ENCODE measurements at places on chromosomes 11 and 22. TPM values are rescaled to one million over a fixed set of nuclear protein-coding genes. Genes with fewer than 3 reads are reported as not detected.
A peak's percentile ranks its signal among the peaks of the same experiment; 100 is the strongest.

The C11orf86 gene
- not detected for total RNA-seq

- H3K36me3 ChIP-seq: no peaks in the 10 kb centered on the region
- no peak overlapping the region for H3K27ac ChIP-seq
- peaks cover 13% of the 10 kb centered on the region for H3K4me1 ChIP-seq
- DNase-seq: no peak
- H3K4me3 ChIP-seq: no peak overlapping the region
- no peaks in the 10 kb centered on the region for H3K27me3 ChIP-seq
Measured at GRCh38 chr11:19576054-19576453, 136.6 kb upstream of the NAV2 start.

DNA sequence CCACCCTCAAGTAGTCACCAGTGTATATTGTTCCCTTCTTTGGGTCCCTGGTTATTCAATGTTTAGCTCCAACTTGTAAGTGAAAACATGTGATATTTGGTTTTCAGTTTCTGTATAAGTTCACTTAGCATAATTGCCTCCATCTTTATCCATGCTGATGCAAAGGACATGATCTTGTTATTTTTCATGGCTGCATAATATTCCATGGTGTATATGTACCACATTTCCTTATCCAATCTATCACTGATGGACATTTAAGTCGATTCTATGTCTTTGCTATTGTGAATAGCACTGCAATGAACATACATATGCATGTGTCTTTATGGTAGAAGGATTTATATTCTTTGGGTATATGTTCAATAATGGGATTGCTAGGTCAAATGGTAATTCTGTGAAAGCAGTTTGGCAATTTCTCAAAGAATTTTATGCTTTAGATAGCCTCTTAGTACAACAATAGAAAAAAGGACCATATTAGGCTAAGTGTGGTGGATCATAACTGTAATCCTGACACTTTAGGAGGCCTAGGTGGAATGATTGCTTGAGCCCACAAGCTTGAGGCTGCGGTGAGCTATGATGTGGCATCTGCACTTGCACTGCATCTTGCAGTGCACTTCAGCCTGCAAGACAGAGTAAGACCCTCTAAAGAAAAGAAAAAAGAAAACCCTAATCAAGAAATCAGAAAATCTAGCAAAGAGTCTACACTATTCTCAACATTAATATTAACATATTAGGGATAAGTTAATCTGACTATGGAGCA is 468.5 kb upstream of the FAT3 start:
- no peaks in the 10 kb centered on the region for H3K36me3 ChIP-seq
- no peaks in the 10 kb centered on the region for H3K4me1 ChIP-seq
- DNase-seq: no peak
- no peak overlapping the region for H3K27ac ChIP-seq
- H3K4me3 ChIP-seq: no peak overlapping the region

The BRSK2 gene
- total RNA-seq: 72.5 TPM

- H3K27me3 ChIP-seq: no peaks in the 10 kb centered on the region
- no peaks in the 10 kb centered on the region for H3K36me3 ChIP-seq
- H3K4me1 ChIP-seq: peaks cover 32% of the 10 kb centered on the region
- no peak overlapping the region for H3K27ac ChIP-seq
- DNase-seq: no peak
Measured at GRCh38 chr11:65915101-65915820, 3.6 kb downstream of the C11orf68 start.

DNA sequence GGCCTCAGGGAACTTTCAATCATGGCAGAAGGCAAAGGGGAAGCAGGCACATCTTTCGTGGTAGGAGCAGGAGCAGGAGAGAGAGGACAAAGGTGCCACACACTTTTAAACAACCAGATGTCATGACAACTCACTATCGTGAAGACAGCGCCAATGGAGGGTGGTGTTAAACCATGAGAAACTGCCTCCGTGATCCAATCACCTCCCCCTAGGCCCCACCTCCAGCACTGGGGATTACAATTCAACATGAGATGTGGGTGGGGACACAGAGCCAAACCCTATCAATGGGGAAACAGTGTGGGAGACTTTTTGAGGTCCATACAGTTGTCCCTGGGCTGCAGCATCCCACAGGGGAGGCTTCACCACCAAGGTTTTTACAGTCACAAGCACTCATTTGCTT is 41.9 kb upstream of the CFAP300 start:
- H3K4me1 ChIP-seq: no peaks in the 10 kb centered on the region
- H3K27me3 ChIP-seq: no peaks in the 10 kb centered on the region
- H3K36me3 ChIP-seq: no peaks in the 10 kb centered on the region
- DNase-seq: no peak
- no peak overlapping the region for H3K4me3 ChIP-seq

DNA sequence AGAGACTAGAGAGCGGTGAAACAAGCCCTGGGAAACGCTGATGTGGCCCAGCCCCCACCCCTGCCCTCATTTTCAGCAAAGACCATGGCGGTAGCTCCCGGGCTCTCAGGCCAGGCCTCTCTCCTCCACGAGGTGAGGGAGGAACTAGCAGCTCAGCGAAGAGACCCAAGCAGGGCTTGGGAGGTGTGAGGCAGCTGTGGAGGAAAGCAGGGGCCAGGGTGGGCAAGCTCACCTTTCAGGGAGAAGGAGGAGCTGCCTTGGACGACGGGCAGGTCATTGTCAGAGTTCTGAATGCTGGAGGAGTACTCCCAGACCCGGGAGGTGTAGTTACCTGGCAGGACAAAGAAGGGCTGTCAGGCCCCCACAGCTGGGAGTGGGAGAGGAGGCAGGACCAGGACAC is 19.9 kb downstream of the TRIM29 start:
- peaks cover 3% of the 10 kb centered on the region for H3K27me3 ChIP-seq
- no peaks in the 10 kb centered on the region for H3K36me3 ChIP-seq
- no peak overlapping the region for H3K27ac ChIP-seq
- no peak overlapping the region for H3K4me3 ChIP-seq
- peaks cover 7% of the 10 kb centered on the region for H3K4me1 ChIP-seq
- DNase-seq: no peak

The CCDC15 gene
- total RNA-seq: 6.1 TPM

GRCh38 chr22:20867179-20868024 is 8.6 kb downstream of the SNAP29 start:
- DNase-seq: no peak
- H3K27me3 ChIP-seq: no peaks in the 10 kb centered on the region
- peaks cover 3% of the 10 kb centered on the region for H3K36me3 ChIP-seq
- no peak overlapping the region for H3K27ac ChIP-seq

DNA sequence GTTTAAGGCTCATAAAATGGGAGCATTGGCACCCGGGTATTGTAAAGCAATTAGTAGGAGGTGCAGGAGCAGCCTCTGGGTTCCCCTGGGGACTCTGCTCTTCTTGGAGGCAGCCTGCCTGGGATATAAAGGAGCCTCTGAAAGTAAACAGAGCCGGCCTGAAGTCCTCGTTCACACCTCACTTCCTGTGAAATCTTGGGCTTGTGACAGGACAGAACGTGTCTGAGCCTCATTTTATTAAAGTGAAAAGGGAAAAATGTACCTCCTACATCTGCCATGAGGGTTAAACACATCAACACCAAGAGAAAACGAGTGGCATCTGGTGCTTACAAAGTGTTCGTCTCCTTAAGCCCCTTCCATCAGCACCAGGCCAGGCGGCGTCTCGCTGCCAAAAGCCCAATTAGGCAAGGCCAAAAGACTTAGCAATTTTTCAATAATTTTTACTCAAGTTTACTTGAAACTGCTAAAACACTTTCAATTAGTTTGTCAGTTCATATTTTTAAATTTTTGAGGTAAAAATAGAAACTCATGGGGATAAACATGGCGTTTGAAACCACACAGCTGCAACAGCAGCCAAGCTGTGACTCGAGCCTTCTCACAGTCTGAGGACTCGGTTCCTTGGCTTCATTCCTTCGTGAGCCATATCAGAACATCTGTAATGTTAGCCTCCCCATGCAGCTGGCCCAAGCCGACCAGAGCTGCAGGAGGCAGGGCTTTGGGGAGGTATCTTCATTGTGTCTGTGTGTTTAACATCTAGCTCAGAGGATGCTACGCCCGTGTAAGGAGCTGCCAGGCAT is 33.6 kb downstream of the MAP6 start:
- H3K27me3 ChIP-seq: no peaks in the 10 kb centered on the region
- H3K27ac ChIP-seq: no peak overlapping the region
- peaks cover 67% of the 10 kb centered on the region for H3K4me1 ChIP-seq
- no peaks in the 10 kb centered on the region for H3K36me3 ChIP-seq
- H3K4me3 ChIP-seq: no peak overlapping the region

The NRIP3 gene
- total RNA-seq: 1.7 TPM

GRCh38 chr22:34992672-34993071 is 73.3 kb upstream of the ISX start:
- H3K4me1 ChIP-seq: peaks cover 1% of the 10 kb centered on the region
- no peaks in the 10 kb centered on the region for H3K36me3 ChIP-seq
- DNase-seq: no peak
- H3K4me3 ChIP-seq: no peak overlapping the region
- H3K27me3 ChIP-seq: peaks cover 13% of the 10 kb centered on the region
- H3K27ac ChIP-seq: no peak overlapping the region

The NXPE2 gene
- total RNA-seq: 0.26 TPM

GRCh38 chr22:30841273-30841672 is 127.3 kb downstream of the MORC2 start:
- DNase-seq: no peak
- no peaks in the 10 kb centered on the region for H3K4me1 ChIP-seq
- H3K4me3 ChIP-seq: no peak overlapping the region
- peaks cover 5% of the 10 kb centered on the region for H3K27me3 ChIP-seq
- no peaks in the 10 kb centered on the region for H3K36me3 ChIP-seq
- H3K27ac ChIP-seq: no peak overlapping the region

The RAG2 gene
- not detected for total RNA-seq

The UBQLNL gene
- total RNA-seq: 0.09 TPM

GRCh38 chr11:61971248-61972111 is 4.0 kb upstream of the FTH1 start:
- H3K4me3 ChIP-seq: peak overlapping the region; percentile 58
- peaks cover 50% of the 10 kb centered on the region for H3K4me1 ChIP-seq
- peak; percentile 71 for DNase-seq
- no peaks in the 10 kb centered on the region for H3K27me3 ChIP-seq
- peaks cover 3% of the 10 kb centered on the region for H3K36me3 ChIP-seq

The TOM1 gene
- total RNA-seq: 24.7 TPM

DNA sequence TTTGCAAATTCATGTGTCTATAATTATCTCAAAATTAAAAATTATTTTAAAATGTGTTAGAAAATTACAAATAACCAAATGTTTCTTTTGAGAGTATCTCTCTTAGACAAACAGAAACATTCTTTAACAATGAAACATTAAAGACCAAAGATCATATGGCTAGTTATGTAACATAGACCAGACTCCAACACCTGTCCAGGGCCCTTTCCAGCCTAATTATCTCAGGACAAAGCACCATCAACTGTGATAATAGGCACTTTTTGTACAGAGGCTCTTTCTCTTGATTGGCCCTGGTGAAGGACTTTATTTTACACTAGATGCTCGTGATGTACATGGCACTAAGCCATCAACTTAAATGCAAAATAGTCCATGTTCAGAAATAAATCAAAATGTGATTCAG is 5.0 kb upstream of the PLEKHA7 start:
- H3K4me3 ChIP-seq: no peak overlapping the region
- H3K4me1 ChIP-seq: peaks cover 8% of the 10 kb centered on the region
- DNase-seq: no peak
- no peak overlapping the region for H3K27ac ChIP-seq
- peaks cover 67% of the 10 kb centered on the region for H3K27me3 ChIP-seq
- H3K36me3 ChIP-seq: no peaks in the 10 kb centered on the region

The DUSP8 gene
- 10.1 TPM for total RNA-seq

DNA sequence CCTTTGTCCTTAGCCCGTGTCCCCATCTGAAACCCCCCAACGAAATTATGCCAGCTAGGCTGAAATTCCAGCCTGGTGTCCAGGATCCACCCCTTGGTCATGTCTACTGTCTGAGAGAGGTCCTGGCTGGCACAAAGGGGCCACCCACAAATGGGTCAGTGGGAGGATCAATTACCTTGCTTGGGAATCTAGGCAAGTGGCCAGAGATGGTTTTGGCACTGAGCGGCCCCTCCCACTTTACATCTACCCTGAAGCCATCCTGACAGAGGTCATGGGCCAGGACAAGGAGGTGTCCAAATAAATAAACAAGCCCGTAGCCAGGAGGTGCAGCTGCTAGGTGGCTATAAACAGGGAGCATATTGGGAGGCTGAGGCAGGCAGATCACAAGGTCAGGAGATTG is 311.5 kb downstream of the MN1 start:
- peaks cover 35% of the 10 kb centered on the region for H3K4me1 ChIP-seq
- H3K36me3 ChIP-seq: no peaks in the 10 kb centered on the region
- no peak overlapping the region for H3K27ac ChIP-seq
- DNase-seq: no peak
- H3K27me3 ChIP-seq: peaks cover 6% of the 10 kb centered on the region

The TRIM51 gene
- total RNA-seq: not detected

GRCh38 chr22:35978889-35979288 is 49.7 kb downstream of the RBFOX2 start:
- no peaks in the 10 kb centered on the region for H3K36me3 ChIP-seq
- no peak overlapping the region for H3K4me3 ChIP-seq
- H3K4me1 ChIP-seq: peaks cover 44% of the 10 kb centered on the region
- no peak overlapping the region for H3K27ac ChIP-seq
- no peak for DNase-seq

- H3K4me3 ChIP-seq: no peak overlapping the region
- peaks cover 76% of the 10 kb centered on the region for H3K4me1 ChIP-seq
- no peaks in the 10 kb centered on the region for H3K27me3 ChIP-seq
Measured at GRCh38 chr11:57776577-57777210, 15.1 kb downstream of the CTNND1 start.

DNA sequence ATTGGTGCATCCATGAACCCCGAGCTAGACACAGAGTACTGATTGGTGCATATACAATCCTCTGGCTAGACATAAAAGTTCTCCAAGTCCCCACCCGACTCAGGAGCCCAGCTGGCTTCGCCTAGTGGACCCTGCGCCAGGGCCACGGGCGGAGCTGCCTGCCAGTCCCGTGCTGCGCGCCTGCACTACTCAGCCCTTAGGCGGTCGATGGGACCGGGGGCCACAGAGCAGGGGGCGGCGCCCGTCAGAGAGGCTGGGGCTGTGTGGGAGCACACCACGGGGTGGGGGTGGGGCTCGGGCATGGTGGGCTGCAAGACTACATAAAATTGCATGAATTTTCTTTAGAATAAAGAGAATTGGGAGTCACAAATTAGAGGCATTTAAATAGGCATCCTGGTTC is 248.6 kb downstream of the TMEM135 start:
- H3K27me3 ChIP-seq: no peaks in the 10 kb centered on the region
- peaks cover 8% of the 10 kb centered on the region for H3K36me3 ChIP-seq
- no peak overlapping the region for H3K27ac ChIP-seq

The XKR3 gene
- total RNA-seq: not detected

- H3K27me3 ChIP-seq: no peaks in the 10 kb centered on the region
- H3K4me3 ChIP-seq: no peak overlapping the region
- H3K4me1 ChIP-seq: peaks cover 11% of the 10 kb centered on the region
Measured at GRCh38 chr22:31120230-31120629, 2.5 kb upstream of the INPP5J start.

DNA sequence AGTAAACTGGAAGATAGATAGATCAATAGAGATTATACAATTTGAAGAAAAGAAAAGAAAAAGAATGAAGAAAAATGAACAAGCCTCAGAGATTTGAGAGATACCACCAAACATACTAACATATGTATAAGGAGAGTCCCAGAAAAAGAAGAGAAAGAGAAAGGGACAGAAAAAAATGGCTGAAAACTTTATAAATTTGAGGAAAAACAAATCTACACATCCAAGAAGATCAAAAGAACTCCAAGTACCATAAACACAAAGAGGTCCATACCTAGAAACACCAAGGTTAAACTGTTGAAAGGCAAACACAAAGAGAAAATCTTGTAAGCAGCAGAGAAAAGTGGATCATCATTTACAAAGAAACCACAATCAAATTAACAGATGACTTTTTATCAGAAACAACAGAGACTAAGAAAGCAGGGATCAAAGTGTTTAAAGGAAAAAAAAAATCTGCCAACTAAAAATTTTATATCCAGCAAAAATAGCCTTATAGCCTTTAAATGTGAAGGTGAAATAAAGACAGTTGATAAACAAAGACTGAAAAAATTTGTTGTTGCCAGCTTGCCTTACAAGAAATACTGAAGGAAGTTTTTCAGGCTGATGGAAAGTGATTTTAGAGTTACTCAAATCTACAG is 11.8 kb upstream of the AKIP1 start:
- H3K4me3 ChIP-seq: no peak overlapping the region
- H3K36me3 ChIP-seq: peaks cover 10% of the 10 kb centered on the region

Data from neural crest cell (in vitro differentiated cells).